ENCODE measurements at places on chromosomes 12 and 14.

DNA sequence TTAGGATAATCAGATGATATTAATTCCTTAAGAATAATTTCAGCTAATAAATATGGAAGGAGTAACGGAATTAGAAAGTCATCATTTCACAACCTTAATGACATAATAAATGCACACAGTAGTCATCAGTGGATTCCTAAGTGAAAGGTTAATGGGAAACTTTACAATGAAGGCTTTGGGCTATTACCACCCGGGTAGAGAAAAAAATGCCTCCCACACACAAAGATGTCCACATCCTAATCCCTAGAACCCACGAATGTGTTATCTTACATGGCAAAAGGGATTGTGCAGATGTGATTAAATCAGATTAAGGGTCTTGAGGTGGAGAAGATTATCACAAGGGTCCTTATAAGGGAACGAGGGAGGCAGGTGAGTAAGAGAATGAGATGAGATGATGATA lies 5.6 kb downstream of the TMED10 start:
- DNase-seq, result no peak

GRCh38 chr14:61484826-61485584 lies 163.6 kb downstream of the PRKCH start:
- no peak for DNase-seq

- DNase-seq, result no peak
These were observed 341.1 kb downstream of the BTG1 start for GRCh38 chr12:91804533-91804932.

DNA sequence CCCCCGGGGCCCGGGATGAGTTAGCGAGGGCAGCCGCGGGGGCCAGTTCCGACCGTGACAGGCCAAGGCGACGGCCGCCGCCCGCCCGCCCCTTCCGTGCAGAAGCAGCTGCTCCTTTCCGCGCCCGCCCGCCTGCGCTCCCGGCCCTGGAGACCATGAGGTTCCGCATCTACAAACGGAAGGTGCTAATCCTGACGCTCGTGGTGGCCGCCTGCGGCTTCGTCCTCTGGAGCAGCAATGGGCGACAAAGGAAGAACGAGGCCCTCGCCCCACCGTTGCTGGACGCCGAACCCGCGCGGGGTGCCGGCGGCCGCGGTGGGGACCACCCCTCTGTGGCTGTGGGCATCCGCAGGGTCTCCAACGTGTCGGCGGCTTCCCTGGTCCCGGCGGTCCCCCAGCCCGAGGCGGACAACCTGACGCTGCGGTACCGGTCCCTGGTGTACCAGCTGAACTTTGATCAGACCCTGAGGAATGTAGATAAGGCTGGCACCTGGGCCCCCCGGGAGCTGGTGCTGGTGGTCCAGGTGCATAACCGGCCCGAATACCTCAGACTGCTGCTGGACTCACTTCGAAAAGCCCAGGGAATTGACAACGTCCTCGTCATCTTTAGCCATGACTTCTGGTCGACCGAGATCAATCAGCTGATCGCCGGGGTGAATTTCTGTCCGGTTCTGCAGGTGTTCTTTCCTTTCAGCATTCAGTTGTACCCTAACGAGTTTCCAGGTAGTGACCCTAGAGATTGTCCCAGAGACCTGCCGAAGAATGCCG lies 699 bp downstream of the MGAT2 start:
- DNase-seq, result peak; percentile 63

GRCh38 chr12:96502477-96502876 lies 13.1 kb downstream of the CFAP54 start:
- no peak for DNase-seq

- no peak for DNase-seq
These were observed 8.4 kb upstream of the ERGIC2 start for GRCh38 chr12:29389295-29389919.

DNA sequence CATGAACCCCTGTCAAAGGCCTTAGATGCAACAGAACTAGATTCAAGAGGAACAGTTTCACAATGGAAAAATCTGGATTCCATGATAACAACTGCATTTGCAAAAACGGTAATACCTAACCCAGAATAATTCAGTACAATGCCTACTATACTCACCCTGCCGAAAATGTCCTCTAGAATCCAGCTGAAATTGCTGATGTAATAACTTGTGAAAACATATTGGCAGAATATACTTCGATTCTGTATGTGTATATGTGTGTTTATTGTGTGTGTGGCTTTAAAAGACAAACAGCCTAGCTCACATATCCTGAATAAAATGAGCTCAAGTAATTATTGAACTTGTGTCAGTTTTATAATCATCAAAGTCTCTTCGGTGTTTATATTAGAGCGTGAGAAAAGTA lies 46.0 kb downstream of the PHLDA1 start:
- DNase-seq, result no peak

DNA sequence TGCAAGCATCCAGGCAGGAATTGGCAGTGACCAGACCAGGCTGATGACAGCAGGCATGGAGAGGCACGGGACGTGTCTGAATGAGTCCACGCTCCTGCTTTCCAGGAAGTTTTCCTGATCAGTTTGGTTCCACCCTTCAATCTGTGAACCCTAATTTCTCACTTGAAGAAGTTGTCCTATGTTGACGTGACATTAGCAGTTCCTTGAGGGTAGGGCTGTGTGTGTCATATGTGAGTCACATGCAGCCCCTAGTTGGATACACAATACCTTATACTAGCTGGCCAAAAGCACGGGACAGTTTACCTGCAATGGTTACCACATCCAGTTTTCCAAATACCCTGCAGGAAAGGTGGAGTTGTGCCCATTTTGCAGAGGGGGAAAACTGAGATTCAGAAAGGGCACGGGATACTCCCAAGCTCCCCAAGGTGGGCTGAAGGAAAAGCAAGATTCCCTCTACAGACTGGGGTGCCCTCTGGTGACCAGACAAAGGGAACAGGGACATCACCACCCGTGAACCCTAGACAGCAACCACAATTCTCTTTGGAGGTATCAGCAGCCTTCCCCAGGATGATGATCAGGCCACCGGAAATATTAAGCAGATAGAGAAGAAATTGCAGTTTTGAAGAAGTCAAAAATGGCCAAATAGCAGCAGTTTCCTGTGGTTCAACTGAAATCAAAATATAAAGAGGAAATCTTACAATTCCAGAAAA lies 194.5 kb downstream of the PHETA1 start:
- DNase-seq, result no peak

DNA sequence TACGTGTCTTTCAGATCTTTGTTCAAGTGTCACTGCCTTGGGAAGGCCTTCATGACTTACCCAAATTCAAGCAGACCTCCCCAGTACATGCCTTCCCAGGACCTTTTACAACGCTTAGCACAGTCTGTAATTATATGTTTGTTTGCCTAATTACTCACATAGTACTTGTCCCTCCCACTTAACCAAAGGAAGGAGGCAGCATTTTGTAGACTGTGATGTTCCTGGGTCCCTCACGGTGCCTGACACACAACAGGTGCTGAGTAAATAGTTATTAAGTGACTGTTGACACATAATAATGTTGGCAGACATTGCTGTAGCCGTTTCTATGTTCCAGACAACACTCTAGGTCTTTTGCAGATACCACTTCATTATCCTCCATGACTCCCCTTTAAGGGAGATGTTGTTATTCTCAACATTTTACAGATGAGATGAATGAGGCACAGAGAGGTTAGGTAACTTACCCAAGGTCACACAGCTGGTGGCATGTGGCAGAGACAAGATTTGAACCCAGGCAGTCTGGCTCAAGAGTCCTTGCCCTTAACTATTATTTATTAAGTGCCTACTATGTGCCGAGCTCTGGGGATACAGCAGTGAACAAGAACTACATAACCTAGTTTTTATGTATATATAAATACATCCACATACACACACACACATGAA lies 130.7 kb downstream of the PHETA1 start:
- DNase-seq, result no peak

- no peak for DNase-seq
These were observed 23.1 kb downstream of the METAP2 start for GRCh38 chr12:95497031-95497430.

DNA sequence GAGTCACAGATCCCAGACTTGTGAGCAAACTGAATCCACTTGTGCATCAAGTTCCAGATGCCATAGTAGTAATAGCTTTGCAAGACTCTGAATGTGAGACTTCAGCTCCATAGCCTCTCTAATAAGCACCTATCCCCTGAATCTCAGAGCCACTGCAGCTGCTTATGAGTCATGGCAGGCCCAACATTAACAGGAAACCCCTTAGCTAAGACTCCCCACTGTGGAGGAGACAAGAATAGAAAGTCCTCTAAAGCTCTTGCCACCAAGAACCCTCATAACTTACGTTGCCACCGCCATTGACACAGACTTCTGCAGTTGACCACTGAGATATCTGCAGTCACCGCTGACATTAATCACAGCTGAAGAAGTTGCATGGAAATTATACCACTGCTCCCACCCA lies 62.9 kb upstream of the PDE3A start:
- no peak for DNase-seq

DNA sequence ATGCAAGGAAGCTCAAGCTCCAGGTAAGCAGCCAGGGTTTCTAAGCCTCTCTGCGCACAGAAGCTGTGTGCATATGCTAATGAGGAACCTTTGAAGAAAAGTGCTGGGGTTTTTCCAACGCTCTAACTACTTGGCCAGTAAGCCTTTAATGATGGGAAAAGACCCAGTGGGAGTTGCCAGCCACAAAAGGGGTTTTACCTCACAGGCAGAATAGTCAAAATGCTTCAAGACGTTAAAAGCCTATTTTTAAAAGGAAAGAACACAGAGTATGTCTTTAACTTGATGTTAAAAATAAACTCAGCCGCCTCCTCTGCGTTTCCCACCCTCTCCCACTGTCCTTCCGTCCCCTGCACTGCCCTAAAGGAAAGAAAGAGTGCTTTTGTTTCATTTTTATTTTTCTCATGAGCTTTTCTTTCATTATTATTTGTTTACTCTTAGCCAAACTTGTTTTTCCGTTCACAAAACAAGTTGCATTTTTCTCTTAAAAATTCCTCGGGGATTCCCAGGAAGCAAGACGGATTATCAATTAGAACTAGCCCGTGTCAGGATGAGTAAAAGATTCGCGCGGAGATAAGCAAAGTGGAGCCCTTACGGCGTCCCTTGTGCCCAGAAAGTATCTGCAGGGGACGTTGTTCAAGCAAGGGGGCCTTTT lies 209.8 kb upstream of the NUDT4 start:
- DNase-seq, result no peak

GRCh38 chr14:93702946-93703345 lies 85.3 kb downstream of the PRIMA1 start:
- no peak for DNase-seq

DNA sequence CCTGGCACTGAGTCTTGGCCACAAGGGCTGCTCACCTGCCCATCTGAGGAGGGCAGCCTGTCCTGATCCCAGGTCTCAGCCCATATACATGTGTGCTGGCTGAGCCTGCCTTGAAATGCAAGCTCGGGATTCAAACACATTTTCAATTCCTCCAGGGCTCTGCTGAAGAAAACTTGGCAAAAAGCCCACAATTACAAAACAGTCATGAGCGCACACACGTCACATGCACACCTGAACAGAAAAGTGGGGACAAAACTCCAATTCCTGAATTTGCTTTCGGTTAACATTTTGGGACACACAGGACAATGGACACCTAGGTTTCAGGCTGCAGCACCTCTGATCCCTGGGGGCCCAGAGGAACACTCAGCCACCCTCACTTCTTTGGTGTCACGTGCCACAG lies 113.9 kb downstream of the RBM19 start:
- no peak for DNase-seq

GRCh38 chr14:104290756-104291122 lies 152.4 kb downstream of the KIF26A start:
- DNase-seq, result no peak

DNA sequence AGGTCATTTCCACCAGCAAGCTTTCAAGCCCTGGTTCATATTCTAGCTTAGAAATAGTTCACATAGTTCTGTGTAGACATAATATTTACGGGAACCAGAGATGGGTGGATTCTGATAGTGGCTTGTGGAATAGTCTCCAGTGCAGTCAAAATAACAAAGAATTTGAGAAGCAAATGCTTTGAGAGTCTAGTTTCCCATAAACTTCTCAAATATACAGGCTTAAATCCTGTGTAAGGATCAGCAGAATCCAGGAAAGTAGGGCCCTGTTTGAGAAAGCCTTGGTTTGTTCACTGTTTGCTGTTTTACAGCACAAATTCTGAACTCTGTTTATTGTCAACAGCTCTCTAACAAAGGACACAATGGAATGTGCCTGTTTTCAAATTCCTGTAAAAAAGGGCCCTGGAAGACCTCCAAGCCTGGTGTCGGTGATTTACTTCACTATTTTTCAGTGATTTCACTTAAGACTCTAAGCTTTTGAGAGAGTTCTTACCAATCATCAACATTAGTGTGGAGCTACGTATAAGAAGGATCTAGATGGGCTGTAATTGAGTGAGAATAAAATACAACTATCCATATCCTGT lies 11.4 kb upstream of the FOS start:
- DNase-seq, result no peak

DNA sequence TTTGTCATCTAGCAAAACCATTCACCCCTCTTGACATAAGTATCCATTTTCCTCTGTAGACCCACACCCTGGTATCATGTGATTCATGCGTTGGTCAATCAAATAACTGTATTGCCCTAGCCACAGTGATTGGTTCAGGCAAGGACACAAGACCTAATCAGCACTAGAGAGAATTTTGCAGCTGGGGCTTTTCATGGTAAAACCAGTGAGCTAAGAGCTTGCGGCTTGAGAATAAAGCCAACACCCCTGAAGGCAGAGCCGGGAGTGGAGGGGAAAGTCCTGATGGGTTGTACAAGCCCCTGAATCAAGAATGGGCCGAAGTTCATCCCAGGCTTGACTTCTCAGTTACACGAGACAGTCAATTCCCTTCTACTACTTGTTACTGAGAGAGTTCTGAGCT lies 33.2 kb upstream of the LTBP2 start:
- DNase-seq, result no peak

- DNase-seq, result no peak
These were observed 141.7 kb upstream of the ARHGAP5 start for GRCh38 chr14:31935391-31935790.

- DNase-seq, result no peak
These were observed 223.8 kb downstream of the C12orf75 start for GRCh38 chr12:105554223-105554678.

- DNase-seq, result no peak
These were observed 66.3 kb upstream of the TCL1B start for GRCh38 chr14:95619785-95620417.

- no peak for DNase-seq
These were observed 67.8 kb downstream of the HRK start for GRCh38 chr12:116813271-116814041.

DNA sequence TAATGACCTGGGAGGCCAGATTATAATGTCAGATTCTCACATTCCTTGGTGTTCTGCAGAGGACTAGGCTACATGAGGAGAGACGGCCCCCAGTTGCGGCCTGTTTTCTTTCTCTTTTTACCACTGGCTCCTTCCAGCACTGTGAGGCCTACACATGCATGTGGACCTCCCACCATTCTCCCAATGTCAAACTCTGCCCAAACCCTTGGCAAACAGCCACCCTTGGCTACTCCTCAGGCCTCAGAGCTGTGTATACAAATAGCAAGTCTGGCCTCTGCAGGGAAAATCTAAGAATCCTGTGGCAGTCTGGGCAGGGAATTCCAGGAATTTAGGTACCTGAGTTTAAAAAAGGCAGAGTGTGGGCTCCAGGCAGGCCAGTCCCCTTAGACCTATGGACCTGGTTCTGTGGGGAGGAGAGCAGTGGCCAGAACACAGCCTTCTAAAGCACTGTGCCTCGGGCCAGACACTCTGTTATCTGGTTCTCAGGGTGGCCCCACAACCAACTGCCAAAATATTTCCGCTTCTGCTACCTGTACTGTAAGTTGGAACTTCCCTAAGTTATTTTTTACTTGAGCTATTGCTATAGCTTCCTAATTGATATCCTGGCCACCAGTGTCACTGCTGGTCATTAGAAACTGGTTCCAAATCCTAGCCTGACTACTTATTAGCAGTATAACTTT lies 19.9 kb upstream of the NEDD1 start:
- no peak for DNase-seq

- DNase-seq, result no peak
These were observed 127.3 kb downstream of the RFLNA start for GRCh38 chr12:124422142-124422569.

Measured in activated gamma-delta T cell (primary cell).